Astrocyte (in vitro differentiated cells and primary cell): ENCODE measurements at places on chromosomes 4 and X. TPM values are rescaled to one million over a fixed set of nuclear protein-coding genes. Genes with fewer than 3 reads are reported as not detected.

DNA sequence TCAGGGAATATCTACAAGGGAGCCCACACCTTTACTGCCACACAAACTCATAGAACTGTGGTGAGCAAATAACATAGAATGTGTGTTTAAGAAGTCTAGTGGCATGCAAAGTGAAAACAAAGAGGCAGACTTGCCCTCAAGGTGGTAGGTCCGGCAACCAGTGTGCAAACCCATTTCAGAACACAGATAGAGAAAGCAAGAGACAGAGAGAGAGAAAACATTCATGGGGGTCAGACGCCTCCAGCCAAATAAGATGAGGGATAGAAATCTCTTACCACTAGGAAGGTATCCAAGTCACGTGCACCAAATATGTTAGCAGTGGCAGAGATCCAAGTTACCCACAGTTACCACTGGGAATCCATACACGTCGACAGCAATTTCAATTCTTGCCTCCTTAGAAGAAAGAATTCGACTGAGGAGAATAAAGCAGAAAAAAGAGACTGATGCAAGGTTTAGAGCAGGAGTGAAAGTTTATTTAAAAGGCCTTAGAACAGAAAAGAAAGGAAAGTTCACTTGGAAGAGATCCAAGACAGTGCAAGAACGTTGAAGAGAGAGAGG is 252.8 kb downstream of the NAP1L3 start:
- DNase-seq: no peak
- no peak overlapping the region for H3K4me3 ChIP-seq
- H3K4me1 ChIP-seq: no peaks in the 10 kb centered on the region
- H3K36me3 ChIP-seq: no peaks in the 10 kb centered on the region
- H3K27ac ChIP-seq: no peak overlapping the region

GRCh38 chr4:153514001-153514526 is 47.9 kb downstream of the TMEM131L start:
- H3K27ac ChIP-seq: peak overlapping the region; percentile 86
- H3K4me3 ChIP-seq: peak overlapping the region; percentile 12
- H3K36me3 ChIP-seq: no peaks in the 10 kb centered on the region
- no peaks in the 10 kb centered on the region for H3K27me3 ChIP-seq
- peak; percentile 96 for DNase-seq
- peaks cover 27% of the 10 kb centered on the region for H3K4me1 ChIP-seq

DNA sequence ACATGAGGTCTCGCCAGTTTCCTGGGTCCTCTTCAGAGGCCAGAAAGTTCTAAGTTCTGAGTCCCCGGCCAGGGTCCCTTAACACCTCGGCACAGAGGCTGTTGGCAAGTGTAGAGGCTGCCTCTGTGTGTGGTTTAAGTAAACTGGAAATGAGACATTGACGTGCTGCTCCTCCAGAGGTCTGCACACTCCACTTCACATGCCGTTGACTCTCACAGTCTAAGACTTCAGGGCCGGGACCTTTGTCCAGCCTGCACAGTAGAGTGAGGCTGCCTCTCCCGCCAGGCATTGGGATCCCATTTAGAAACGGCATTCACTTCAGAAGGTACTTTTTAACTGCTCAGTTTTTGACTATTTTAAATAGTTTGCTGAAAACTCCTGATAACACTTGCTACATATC is 10.6 kb upstream of the TADA2B start:
- no peak for DNase-seq
- no peaks in the 10 kb centered on the region for H3K27me3 ChIP-seq
- no peak overlapping the region for H3K4me3 ChIP-seq

GRCh38 chr4:183362916-183363542 is 40.8 kb upstream of the CLDN24 start:
- peak; percentile 29 for DNase-seq
- no peak overlapping the region for H3K27ac ChIP-seq
- H3K4me1 ChIP-seq: peaks cover 13% of the 10 kb centered on the region

The GSX2 gene
- total RNA-seq: 1.1 and 1.7 TPM in 2 replicates

DNA sequence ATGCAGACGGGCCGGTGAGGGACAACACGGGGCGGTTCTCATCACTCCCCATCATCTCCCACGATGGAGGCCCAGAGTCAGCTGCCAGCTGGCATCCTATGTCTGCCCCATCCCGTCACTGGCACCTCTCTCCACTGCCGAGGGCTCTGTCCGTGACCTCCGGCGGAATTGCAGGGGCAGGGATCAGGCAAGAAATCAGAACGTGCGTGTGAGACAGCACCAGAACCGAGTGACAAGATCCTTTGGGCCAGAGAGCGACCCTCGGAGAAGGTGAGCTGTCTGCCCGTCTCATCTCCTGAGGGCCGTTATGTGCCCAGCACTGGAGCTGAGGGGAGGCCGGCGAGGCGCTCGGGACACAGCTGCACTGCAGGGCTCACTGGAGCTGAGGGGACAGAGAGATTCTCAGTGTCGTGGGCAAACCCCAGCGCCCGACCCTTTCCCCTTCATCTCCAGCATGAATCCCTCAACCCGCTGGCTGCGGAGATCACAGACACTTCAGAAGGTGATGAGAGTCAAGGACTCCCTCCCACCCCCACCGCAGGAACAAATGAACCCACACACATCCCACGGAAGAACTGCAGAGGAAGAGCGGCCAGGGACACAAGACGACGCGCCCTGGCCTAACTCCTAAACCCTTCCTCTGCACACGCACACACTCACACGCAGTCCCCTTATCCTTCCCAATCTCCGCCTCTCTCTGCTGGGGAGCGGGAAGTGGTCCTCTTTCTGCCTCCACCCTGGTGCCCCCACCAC is 128.7 kb downstream of the AFAP1 start:
- DNase-seq: no peak
- H3K4me1 ChIP-seq: peaks cover 50% of the 10 kb centered on the region
- no peaks in the 10 kb centered on the region for H3K27me3 ChIP-seq
- peak overlapping the region; percentile 45 for H3K27ac ChIP-seq
- no peak overlapping the region for H3K4me3 ChIP-seq

DNA sequence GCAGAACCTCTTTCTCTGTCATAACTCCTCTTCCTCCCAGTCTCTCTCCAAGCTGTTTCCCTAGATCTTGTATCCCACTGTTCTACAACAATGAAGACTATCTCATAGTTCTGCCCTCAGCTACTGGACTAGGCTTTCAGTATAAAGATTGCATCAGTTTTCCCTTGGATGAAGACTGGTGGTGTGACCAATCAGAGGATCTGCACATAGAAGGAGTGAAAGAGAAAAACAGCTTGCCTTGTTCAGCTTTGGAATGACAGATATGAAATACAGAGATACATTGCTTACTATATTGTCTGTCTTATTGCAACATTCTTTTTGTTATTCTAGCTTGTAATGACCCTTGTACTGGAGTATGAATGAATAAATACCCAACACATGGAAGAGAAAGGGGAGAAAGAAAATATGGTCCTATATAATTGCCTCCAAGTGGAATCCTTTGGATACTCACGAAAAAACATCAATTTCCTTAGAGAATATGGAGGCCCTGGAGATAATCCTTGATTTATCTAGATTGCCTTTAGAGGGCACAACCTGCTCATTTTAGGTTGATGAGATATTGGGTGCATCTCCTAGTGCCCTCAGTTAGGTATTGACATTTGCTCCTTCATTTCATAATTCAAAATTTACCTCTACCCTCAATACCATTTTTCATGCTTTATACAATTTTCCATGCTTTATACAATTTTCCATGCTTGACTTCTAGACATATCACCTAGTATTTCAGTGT is 395.8 kb downstream of the NAF1 start:
- H3K27me3 ChIP-seq: no peaks in the 10 kb centered on the region
- H3K4me3 ChIP-seq: no peak overlapping the region
- H3K27ac ChIP-seq: no peak overlapping the region
- DNase-seq: no peak
- H3K36me3 ChIP-seq: no peaks in the 10 kb centered on the region

DNA sequence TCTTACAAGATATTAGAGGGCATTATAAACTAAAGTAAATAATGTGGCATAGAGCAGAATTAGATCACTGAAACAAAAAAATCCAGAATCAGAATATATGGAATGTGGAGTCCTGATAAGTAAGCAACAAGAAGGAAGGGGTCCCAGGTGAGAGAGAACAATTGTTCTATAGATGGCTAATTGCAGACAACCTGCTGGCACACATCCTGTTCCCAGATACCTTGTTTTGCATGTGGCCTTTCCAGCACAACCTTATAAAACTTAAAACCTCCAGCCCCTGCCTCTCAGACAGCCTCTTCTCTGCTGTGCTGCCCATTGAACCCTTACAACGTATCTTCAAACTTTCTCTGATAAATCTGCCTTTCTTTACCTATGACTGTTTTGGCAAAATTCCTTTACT is 4.7 kb upstream of the ZNF674 start:
- no peak for DNase-seq
- H3K4me3 ChIP-seq: no peak overlapping the region
- H3K27me3 ChIP-seq: no peaks in the 10 kb centered on the region
- peaks cover 5% of the 10 kb centered on the region for H3K36me3 ChIP-seq

DNA sequence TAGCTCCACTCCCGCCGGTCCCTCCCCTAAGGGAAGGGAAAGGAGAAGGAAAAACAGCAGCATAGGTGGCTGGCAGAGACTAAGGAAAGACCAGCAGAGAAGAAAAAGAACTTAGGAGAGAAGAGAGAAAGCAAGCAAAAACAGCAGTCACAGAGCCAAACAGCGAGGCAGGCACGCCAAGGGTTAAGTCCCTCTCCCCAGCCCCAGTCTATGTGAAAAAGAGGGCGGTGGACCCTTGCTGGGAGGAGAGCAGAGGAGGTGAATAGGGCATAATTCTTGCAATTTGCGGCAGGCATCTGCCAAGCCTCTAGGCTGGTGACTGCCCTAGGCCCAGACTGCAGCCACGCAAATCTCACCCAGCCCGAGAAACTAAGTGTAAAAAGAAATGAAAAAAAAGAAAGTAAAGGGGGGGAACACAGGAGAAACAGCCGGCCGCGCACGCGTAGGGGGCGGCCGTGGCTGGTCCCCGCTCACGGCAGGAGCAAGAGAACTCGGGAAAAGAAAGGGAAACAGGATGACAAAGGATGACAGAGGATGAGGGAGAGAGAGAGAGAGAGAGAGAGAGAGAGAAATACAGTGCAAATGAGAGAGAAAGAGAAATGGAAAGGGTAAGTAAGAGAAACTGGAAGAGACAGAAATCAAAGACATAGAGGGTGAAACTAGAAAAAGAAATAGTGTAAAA is 48.6 kb downstream of the MAGEA9 start:
- H3K4me1 ChIP-seq: peaks cover 6% of the 10 kb centered on the region
- H3K36me3 ChIP-seq: no peaks in the 10 kb centered on the region
- H3K27me3 ChIP-seq: no peaks in the 10 kb centered on the region

DNA sequence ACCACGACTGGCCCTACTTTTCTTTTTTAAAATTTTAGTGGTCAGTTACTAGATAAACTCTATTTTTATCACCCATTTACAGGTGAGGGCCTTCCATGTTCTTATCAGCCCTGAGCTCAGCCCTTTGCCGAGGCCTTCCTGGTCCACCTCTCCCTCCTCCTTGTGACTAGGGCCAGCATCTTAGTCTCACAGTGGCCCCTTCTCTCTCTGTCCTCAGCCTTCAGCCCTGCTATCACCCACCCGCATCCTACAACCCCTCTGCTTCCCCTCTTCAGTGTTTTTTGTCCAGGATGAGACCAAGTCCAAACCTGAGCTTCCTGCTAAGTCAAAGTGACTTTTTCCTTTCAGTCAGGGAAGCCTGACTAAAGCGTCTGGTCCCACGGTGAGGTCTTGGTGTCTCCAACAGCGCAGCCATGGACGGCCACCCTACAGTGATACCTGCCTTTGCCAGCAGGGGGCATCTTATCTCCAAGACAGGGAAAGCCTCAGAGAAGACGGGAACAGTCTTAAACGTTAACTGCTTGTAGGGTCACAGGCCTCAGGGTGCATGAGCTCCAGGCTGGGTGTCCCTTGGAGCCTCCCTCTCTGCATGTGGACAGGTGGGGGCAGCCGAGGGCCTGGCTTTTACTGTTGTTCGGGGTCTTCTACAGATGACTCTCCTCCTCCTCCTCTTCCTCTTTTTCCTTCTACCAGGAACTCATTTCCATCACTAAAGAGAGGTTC is 11.7 kb upstream of the GAGE10 start:
- no peaks in the 10 kb centered on the region for H3K27me3 ChIP-seq
- peak; percentile 16 for DNase-seq
- no peak overlapping the region for H3K27ac ChIP-seq
- H3K36me3 ChIP-seq: no peaks in the 10 kb centered on the region

The CHRDL1 gene
- total RNA-seq: 3.3 and 4.8 TPM in 2 replicates

DNA sequence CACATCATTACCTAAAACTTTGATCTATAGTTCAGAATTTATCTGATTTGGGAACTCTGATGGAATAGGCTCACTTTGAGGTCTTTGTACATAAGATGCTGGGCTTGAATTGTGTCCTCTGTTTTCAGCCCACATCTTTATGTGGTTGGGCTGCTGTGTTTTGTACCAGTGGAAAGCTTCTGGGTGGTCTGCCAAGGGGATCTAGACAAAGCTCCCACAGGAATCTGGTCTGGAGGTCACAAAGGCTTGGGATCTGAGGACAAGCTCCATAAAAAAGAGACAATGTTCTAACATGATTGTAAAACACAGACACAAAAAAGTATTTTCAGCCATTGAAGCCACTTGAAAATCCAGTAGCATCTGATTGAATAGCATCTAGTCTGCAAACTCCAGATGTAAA is 393.5 kb upstream of the PITX2 start:
- H3K27me3 ChIP-seq: no peaks in the 10 kb centered on the region
- H3K4me1 ChIP-seq: no peaks in the 10 kb centered on the region
- no peaks in the 10 kb centered on the region for H3K36me3 ChIP-seq
- H3K4me3 ChIP-seq: no peak overlapping the region
- DNase-seq: no peak

The SUPT20HL2 gene
- total RNA-seq: not detected in 2 replicates

DNA sequence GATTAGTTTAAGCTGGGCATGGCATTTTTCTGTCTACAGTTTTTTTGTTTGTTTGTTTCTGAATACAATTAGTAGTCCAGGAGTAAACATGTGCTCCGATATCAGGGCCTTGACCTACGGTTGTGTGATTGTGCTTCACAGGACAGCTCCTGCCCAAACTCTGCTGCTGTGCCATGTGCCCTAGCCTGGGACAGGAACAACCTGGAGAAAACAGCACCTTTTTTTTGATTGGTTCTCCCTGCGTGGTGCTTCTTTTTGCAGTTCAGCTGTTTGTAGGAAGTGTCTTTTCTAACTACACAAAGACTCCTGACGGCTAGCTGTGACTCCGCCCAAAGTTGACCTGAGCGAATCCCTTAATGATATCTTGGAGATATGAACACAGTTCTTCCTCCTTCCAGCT is 158.8 kb downstream of the ATP10D start:
- DNase-seq: no peak
- H3K4me1 ChIP-seq: no peaks in the 10 kb centered on the region
- no peaks in the 10 kb centered on the region for H3K36me3 ChIP-seq
- H3K27ac ChIP-seq: no peak overlapping the region
- no peaks in the 10 kb centered on the region for H3K27me3 ChIP-seq

GRCh38 chr4:156763511-156763910 is 208.1 kb downstream of the PDGFC start:
- H3K4me1 ChIP-seq: peaks cover 17% of the 10 kb centered on the region
- H3K27me3 ChIP-seq: no peaks in the 10 kb centered on the region
- H3K36me3 ChIP-seq: peaks cover 30% of the 10 kb centered on the region
- no peak overlapping the region for H3K4me3 ChIP-seq
- DNase-seq: peak; percentile 51

The NMU gene
- 0.61 TPM in 1 of 2 replicates, not detected in the other for total RNA-seq

The HSFX3 gene
- not detected in 2 replicates for total RNA-seq

The SPANXN3 gene
- not detected in 2 replicates for total RNA-seq

The KLHL13 gene
- total RNA-seq: 3.1 and 5.6 TPM in 2 replicates

The RXFP1 gene
- total RNA-seq: 0.14 TPM in 1 of 2 replicates, not detected in the other
